Spleen (tissue), 13 donors: ENCODE measurements at places on chromosomes 7 and 10.
A peak's percentile ranks its signal among the peaks of the same experiment; 100 is the strongest.

- H3K36me3 ChIP-seq = no peaks in the 10 kb centered on the region
- no peaks in the 10 kb centered on the region for H3K4me1 ChIP-seq
- H3K27me3 ChIP-seq = no peaks in the 10 kb centered on the region
- no peak overlapping the region for H3K4me3 ChIP-seq
- no peak overlapping the region for H3K27ac ChIP-seq
Observed at GRCh38 chr7:1794888-1795542, 124.9 kb downstream of the ELFN1 start.

- peaks cover 29% of the 10 kb centered on the region for H3K27me3 ChIP-seq
- no peak overlapping the region for H3K4me3 ChIP-seq
- DNase-seq = no peak
- no peaks in the 10 kb centered on the region for H3K4me1 ChIP-seq
- H3K36me3 ChIP-seq = no peaks in the 10 kb centered on the region
- H3K27ac ChIP-seq = no peak overlapping the region
Observed at GRCh38 chr7:148898845-148899484, 14.9 kb upstream of the EZH2 start.

DNA sequence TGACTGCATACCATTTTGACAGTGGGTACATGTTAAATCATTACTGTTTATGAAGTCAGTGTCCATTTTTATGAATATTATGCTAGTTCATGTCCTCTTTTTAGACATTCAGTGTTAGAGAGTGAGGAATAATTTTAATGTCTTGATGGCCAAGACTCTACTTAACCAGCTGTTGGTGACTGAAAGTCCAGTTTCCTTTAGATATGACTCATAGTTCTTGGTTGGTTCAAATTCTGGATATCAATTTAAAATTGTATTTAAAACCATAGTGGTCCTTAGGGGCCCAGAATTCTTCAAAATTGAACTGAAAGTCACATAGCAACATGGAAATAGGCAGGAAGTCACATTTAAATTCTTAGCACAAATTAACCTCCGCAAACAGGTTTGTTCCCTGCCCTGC is 196.5 kb upstream of the PRPS1L1 start:
- H3K27ac ChIP-seq = no peak overlapping the region
- no peaks in the 10 kb centered on the region for H3K27me3 ChIP-seq

DNA sequence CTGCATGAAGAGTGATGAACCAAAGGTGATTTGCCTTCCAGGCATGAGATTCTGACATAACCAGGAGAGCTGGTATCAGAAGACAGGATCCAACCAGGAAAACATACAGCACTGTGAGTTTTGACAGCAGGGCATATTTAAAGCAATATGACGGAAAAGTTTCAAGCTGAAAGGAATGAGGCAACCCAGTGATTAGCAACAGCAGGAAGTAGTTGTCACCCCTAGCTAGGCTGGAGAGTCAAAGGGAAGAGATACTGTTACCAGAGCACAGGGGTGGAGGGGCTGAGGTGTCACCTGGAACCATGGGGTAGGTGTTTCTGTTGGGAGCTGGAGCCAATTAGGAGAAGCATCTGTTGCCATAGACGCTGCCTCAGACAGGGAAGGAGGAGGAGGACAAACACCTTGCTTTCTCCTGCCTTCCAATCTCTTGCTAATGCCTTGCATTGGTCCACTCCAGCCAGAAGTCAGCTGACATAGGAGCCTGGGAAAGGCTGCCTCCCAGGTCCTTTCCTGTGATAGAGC is 125.4 kb upstream of the SORCS3 start:
- no peak overlapping the region for H3K4me3 ChIP-seq
- no peak for DNase-seq
- H3K27me3 ChIP-seq = no peaks in the 10 kb centered on the region
- no peak overlapping the region for H3K27ac ChIP-seq
- H3K4me1 ChIP-seq = no peaks in the 10 kb centered on the region

DNA sequence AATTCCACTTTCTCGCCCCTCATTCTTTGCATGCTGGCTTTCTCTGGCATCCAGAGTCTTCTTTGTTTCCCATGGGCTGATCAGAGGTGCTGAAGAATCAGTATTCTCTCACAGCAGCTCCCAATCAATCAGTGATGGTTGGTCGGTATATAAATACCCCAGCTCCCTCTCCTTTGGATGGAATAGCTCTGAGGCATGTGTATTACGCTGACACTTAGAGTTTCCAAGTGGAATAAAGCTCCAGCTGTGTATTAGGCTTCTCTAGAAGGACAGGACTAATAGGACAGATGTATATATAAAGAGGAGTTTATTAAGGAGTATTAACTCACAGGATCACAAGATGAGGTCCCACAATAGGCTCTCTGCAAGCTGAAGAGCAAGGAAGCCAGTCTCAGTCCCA is 218.3 kb upstream of the GRB10 start:
- no peaks in the 10 kb centered on the region for H3K27me3 ChIP-seq
- no peak overlapping the region for H3K4me3 ChIP-seq
- DNase-seq = no peak

DNA sequence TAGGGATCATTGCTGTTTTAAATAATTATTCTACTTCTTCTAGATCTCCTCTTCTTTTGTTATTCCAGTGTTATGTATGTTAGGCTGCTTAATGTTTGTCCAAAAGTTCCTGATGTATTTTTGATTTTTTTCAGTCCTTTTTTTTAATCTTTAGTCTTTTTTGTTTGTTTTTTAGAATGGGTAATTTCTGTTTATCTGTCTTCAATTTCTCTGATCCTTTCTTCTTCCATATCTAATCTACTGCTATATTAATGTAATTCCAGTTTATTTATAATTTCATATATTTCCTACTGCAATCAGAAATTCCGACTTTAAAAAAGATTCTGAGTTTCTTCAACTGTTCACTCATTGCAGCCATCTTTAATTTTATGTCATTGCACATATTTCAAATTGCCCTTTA is 452.8 kb upstream of the POT1 start:
- no peaks in the 10 kb centered on the region for H3K27me3 ChIP-seq
- no peak overlapping the region for H3K4me3 ChIP-seq
- H3K27ac ChIP-seq = no peak overlapping the region
- no peaks in the 10 kb centered on the region for H3K36me3 ChIP-seq
- DNase-seq = no peak

GRCh38 chr10:59078978-59079377 is 97.5 kb upstream of the PHYHIPL start:
- H3K27ac ChIP-seq = no peak overlapping the region
- H3K4me1 ChIP-seq = no peaks in the 10 kb centered on the region
- DNase-seq = no peak
- no peak overlapping the region for H3K4me3 ChIP-seq
- no peaks in the 10 kb centered on the region for H3K36me3 ChIP-seq

- no peaks in the 10 kb centered on the region for H3K27me3 ChIP-seq
- DNase-seq = no peak
- no peak overlapping the region for H3K4me3 ChIP-seq
- H3K36me3 ChIP-seq = peaks cover 30% of the 10 kb centered on the region
- H3K4me1 ChIP-seq = peaks cover 13% of the 10 kb centered on the region
Observed at GRCh38 chr10:46233181-46233580, 53.6 kb upstream of the ANTXRL start.

- H3K4me3 ChIP-seq = no peak overlapping the region
- H3K4me1 ChIP-seq = no peaks in the 10 kb centered on the region
- no peaks in the 10 kb centered on the region for H3K36me3 ChIP-seq
- no peaks in the 10 kb centered on the region for H3K27me3 ChIP-seq
- DNase-seq = no peak
- no peak overlapping the region for H3K27ac ChIP-seq
Observed at GRCh38 chr10:95121904-95122303, 52.6 kb upstream of the CYP2C8 start.

GRCh38 chr10:104232613-104233102 is 494 bp upstream of the CFAP43 start:
- no peaks in the 10 kb centered on the region for H3K36me3 ChIP-seq
- H3K4me3 ChIP-seq = peak overlapping the region; percentile 75
- no peak overlapping the region for H3K27ac ChIP-seq
- peak; percentile 78 for DNase-seq

- H3K4me1 ChIP-seq = peaks cover 15% of the 10 kb centered on the region
- H3K36me3 ChIP-seq = no peaks in the 10 kb centered on the region
- no peak for DNase-seq
- no peak overlapping the region for H3K27ac ChIP-seq
- no peak overlapping the region for H3K4me3 ChIP-seq
Observed at GRCh38 chr10:125032474-125033020, 90.6 kb downstream of the ZRANB1 start.

GRCh38 chr10:13499150-13499549 is 29.7 kb downstream of the BEND7 start:
- H3K4me1 ChIP-seq = no peaks in the 10 kb centered on the region
- no peak for DNase-seq
- no peak overlapping the region for H3K4me3 ChIP-seq
- no peaks in the 10 kb centered on the region for H3K36me3 ChIP-seq
- no peak overlapping the region for H3K27ac ChIP-seq
- no peaks in the 10 kb centered on the region for H3K27me3 ChIP-seq

GRCh38 chr10:82922046-82922445 is 1047.1 kb downstream of the NRG3 start:
- H3K4me1 ChIP-seq = no peaks in the 10 kb centered on the region
- no peaks in the 10 kb centered on the region for H3K36me3 ChIP-seq
- no peak overlapping the region for H3K4me3 ChIP-seq
- H3K27me3 ChIP-seq = no peaks in the 10 kb centered on the region

GRCh38 chr7:127359011-127359410 is 33.5 kb downstream of the ZNF800 start:
- H3K4me3 ChIP-seq = no peak overlapping the region
- no peaks in the 10 kb centered on the region for H3K4me1 ChIP-seq
- DNase-seq = no peak

DNA sequence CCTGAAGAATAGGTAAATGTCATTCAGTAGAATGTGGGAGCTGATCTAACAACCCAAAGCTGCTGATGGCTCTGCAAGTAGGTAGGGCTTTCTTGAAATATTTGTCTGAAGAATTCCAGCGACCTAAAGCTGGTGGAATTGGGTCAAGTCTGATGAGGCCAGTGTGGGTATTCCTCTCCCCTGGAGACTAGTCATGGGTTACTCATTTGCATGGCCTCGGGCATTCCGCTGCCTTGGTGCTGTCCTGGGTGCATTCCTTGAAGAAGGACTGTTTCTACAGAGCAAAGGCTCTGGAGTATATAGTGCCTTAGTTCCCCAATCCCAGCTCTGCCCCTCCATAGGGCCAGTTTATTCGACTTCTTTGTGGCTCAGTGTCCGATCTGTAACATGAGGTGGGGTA is 19.2 kb downstream of the PDK4 start:
- no peak for DNase-seq
- H3K27ac ChIP-seq = no peak overlapping the region
- no peaks in the 10 kb centered on the region for H3K27me3 ChIP-seq
- no peaks in the 10 kb centered on the region for H3K4me1 ChIP-seq
- no peak overlapping the region for H3K4me3 ChIP-seq
- H3K36me3 ChIP-seq = no peaks in the 10 kb centered on the region

- DNase-seq = no peak
- no peaks in the 10 kb centered on the region for H3K4me1 ChIP-seq
- H3K27ac ChIP-seq = no peak overlapping the region
- no peak overlapping the region for H3K4me3 ChIP-seq
- no peaks in the 10 kb centered on the region for H3K27me3 ChIP-seq
Observed at GRCh38 chr7:132526111-132526740, 50.0 kb downstream of the PLXNA4 start.

DNA sequence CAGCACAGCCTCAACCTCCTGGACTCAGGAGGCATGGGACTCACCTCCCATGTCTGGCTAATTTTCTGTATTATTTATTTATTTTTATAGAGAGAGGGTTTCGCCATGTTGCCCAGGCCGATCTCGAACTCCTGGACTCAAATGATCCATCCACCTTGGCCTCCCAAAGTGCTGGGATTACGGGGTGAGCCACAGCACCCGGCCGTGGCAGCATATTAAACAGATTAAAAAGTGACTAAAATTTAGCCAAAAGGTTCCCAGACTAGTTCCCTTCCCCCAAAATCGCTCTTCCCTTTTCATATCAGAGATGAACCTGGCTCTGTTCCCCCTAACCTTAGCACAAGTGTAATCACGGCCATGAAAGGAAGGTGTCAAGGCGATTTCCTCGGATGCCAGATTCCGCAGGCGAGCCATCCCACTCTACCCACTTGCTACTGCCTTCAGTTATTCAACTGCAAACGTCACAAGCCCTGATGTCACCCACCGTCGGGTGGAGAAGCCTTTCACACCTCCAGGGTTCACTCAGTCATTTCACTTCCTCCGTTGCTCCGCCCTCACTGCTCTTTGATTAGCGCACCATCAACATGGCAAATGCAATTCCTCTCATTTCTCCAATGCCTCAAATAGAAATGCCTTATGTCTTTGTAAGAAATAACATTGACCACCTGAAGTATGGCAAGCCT is 104.7 kb upstream of the RHEB start:
- H3K36me3 ChIP-seq = peaks cover 44% of the 10 kb centered on the region
- H3K27ac ChIP-seq = no peak overlapping the region
- H3K4me3 ChIP-seq = no peak overlapping the region
- peaks cover 21% of the 10 kb centered on the region for H3K4me1 ChIP-seq
- no peaks in the 10 kb centered on the region for H3K27me3 ChIP-seq
- no peak for DNase-seq

GRCh38 chr7:35553519-35553918 is 141.4 kb downstream of the HERPUD2 start:
- no peaks in the 10 kb centered on the region for H3K36me3 ChIP-seq
- no peak for DNase-seq
- H3K4me3 ChIP-seq = no peak overlapping the region
- H3K4me1 ChIP-seq = peaks cover 8% of the 10 kb centered on the region
- no peaks in the 10 kb centered on the region for H3K27me3 ChIP-seq
- no peak overlapping the region for H3K27ac ChIP-seq

DNA sequence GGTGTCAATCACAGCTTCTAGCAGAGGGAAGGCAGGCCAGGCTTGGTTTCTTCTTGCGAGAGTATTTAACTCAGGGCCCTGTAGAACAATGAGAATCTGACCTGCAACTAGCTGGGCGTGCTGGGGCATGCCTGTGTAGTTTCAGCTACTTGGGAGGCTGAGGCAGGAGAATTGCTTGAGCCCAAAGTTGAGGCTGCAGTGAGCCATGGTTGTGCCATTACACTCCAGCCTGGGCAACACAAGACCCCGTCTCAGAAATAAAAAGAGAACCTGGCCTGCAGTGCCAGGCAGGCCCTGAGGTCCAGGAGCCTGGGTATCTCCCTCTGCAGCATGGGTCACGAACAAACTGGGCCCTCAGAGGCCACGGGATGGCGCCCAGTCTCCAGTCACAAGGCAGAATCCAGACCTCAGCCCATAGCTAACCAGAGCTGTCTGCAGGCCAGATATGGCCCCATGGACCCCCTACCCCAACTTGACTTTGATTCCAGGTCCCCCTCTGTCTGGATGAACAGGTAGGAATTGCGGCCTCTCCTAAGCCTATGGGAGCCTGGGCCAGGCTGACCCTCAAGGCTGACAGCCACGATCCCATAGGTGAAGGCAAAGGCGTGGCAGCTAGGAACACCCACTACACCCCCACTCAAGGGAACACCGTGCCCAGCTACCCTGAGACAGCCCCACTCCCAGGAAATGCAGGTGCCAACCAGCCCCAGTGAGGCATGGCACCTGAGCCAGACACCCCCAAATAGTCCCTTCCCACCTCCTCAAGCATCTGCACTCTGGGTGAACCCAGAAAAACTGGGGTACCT is 102.7 kb upstream of the TNRC18 start:
- H3K4me3 ChIP-seq = peak overlapping the region; percentile 99
- peaks cover 72% of the 10 kb centered on the region for H3K4me1 ChIP-seq
- DNase-seq = peak; percentile 83
- no peaks in the 10 kb centered on the region for H3K27me3 ChIP-seq
- peak overlapping the region; percentile 100 for H3K27ac ChIP-seq

GRCh38 chr10:13938950-13939349 is 352.2 kb downstream of the PRPF18 start:
- H3K36me3 ChIP-seq = no peaks in the 10 kb centered on the region
- DNase-seq = no peak
- H3K4me1 ChIP-seq = no peaks in the 10 kb centered on the region
- H3K4me3 ChIP-seq = no peak overlapping the region
- no peaks in the 10 kb centered on the region for H3K27me3 ChIP-seq

GRCh38 chr7:38339953-38340819 is 66.8 kb upstream of the TARP start:
- H3K4me3 ChIP-seq = no peak overlapping the region
- H3K4me1 ChIP-seq = peaks cover 66% of the 10 kb centered on the region
- no peak for DNase-seq
- H3K36me3 ChIP-seq = no peaks in the 10 kb centered on the region
- H3K27ac ChIP-seq = peak overlapping the region; percentile 84
